ENCODE measurements at places on chromosomes 4 and X.
A peak's percentile ranks its signal among the peaks of the same experiment; 100 is the strongest.

DNA sequence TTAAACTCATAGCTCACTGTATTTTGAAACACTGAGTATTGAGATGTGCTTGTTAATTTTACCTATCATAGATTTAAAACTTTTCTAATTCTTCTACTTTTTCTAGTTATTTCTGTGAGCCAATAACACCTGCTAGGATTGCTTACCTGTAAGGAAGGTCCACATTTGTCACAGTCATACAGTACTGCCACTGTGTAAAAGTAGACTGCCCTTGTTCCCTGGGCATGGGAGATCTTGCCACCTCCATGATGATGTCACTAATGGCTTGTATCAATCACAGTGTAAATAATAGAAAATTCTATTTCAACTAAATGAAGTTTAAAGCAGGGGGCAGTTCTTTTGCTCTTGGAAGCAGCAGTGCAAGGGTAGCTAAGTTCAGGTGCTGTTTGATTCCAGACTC, 35.9 kb downstream of the GK start:
- DNase-seq = no peak

GRCh38 chrX:79167462-79167861, 23.0 kb downstream of the GPR174 start:
- DNase-seq = no peak

GRCh38 chrX:118174516-118175098, 58.0 kb upstream of the KLHL13 start:
- DNase-seq = no peak

DNA sequence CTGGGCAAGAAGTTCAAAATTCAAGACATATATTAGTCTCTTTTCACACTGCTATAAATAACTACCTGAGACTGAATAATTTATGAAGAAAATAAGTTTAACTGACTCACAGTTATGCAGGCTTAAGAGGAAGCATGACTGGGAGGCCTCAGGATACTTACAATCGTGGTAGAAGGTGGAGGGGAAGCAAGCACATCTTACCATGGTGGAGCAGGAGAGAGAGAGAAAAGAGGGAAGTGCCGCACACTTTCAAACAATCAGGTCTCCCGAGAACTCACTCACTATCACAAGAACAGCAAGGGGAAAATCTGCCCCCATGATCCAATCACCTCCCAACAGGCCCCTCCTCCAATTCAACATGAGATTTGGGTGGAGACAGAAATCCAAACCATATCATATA, 273.3 kb upstream of the RASGEF1B start:
- no peak for DNase-seq

GRCh38 chr4:11404431-11404830, 24.3 kb downstream of the HS3ST1 start:
- DNase-seq = no peak

GRCh38 chr4:176340871-176341685, 21.3 kb downstream of the SPCS3 start:
- DNase-seq = peak; percentile 38

DNA sequence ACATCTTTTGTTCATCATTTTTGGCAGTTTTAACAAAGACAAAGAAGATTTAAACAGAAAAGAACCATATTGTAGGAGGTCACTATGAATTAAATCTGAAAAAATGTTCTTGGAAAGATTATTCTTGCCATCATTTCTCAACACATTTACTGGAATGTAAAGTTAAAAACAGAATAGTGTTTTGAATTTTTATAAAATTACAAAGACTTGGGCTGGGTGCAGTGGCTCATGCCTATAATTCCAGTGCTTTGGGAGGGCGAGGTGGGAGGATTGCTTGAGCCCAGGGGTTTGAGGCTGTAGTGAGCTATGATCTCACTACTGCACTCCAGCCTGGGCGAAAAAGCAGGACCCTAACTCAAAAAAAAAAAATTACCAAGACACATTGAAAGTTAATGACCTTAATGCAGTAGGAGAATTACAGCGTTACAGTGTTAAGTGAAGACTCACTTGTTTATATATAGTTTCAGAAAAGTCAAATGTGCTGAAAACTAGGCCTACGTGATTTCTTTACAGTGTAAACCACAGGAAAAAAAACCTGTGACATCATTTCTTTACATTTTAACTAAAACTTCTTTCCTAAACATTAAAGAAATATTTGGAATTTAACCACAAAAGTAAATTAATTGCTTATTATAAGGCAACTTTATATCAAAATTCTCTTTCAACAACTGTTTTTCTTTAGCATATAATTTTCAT, 7.9 kb downstream of the FAM13A start:
- no peak for DNase-seq

DNA sequence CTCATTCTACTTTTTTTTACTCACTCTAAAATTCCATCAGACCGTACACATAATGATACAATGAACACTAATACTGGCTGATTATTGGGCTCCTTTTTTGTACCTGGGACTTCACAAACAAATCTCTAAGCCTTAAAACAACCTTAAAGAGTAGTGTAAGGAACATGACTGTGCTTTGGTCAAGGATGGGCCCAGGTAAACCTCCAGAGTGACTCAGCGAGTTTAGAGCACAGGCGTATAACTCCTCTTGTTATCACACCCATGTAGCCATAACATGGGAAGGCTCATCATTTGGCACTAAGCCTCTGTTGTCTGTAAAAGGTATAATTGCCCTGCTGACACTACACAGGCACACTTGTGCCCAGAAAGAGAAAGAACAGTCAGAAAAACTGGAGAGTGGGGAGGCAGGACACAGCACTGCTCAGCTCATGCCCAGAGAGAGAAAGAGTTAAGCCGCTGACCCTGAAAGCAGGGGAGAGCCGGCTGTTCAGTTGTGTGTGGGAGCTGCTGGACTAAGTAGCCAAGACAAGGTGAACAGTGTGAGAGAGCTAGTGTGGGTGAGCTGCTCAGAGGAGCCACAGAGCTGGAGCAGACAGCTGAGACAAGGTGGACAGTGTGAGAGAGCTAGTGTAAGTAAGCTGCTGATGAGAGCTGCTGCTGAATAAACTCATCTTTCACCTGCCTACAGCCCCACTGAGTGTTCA, 319.6 kb upstream of the BMP3 start:
- no peak for DNase-seq

GRCh38 chr4:39936565-39937418, 40.9 kb downstream of the PDS5A start:
- no peak for DNase-seq

DNA sequence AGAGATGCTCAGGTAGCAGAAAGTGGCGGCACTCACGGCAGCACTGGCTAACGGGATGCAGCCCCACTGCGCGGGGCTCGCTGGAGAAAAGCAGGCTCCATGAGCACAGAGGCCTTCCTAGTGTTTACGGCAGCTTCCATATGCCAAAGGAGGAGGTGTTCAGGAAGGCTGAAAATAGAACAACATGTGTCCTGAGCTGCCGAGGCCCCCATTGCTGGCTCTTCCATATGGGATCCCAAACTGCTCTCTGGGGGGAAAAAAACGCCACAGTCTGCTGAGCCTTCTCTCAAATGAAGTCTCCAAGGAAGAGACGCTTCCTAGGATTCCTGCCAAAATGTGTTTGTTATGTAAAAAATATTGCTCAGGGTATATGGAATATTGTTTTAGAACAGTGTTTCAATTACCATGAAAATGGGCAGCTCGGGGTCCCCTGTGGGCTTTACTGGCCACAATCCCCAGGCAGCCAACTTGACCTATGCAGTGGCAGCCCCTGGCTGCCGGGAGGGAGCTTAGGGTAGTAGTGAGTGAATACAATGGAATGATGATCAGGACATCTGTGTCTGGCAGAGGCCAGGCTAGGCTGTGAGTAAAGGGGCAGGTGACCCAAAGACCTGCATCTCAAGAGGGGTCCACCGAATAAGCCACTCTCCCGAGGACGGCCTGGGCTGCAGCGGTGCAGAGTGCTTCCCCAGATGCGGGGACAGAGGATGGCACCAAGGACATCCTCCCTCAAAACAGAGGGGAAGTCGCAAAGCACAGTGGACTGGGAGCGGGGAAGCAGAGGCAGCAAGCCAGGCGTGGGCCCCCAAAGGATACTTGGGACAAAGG, 170.1 kb downstream of the AFAP1 start:
- DNase-seq = no peak

DNA sequence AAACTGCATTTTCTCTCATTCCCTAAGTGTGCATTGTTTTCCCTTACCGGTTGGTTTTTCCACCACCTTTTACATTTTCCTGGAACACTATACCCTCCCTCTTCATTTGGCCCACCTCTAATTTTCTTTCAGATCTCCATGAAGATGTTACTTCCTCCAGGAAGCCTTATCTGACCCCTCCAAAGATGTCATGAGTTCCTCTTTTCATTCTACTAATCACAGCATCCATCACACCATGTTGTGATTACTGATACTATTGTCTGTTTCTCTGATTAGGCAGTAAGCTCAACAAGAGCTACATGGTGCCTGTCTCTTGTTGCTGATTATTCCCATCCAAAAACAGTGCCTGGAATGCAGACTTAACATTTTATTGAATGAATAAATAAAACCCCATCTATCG, 2.9 kb upstream of the AFP start:
- no peak for DNase-seq

DNA sequence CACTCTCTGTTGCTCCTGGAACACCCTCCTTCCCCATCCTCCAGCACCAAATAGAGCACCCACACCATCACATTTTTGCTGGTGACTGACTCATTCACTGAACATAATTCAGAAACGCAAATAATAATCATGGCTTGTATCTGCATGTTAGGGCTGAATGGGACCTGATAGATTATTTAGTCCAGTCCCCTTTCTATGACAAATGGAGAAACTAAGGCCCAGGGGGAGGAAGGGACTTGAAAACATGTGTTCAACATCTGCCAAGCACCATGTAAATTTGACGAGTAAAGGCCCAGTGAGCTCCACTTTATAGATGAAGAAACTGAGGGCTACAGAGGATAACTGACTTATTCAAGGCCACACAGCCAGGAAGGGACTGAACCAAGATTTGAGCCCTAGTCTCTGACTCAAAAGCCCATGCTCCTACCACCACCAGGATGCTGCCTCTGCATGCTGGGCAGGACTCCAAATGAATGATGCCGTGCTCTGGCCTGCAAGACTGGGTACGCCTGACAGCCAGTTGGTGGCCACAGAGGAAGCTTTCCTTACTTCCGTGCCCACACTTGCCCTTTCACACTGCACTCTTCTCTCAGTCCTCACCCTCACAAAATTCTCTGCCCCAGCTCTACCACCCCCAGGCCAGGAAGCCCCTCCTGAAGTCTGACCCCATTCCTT, 133.3 kb upstream of the PJA1 start:
- DNase-seq = peak; percentile 5

GRCh38 chr4:7419961-7420660, 14.6 kb downstream of the PSAPL1 start:
- no peak for DNase-seq

- DNase-seq = no peak
These were observed 840 bp downstream of the ZNF711 start for GRCh38 chrX:85244450-85245211.

- no peak for DNase-seq
These were observed 83.9 kb upstream of the ARHGAP24 start for GRCh38 chr4:85391071-85391470.

GRCh38 chr4:183097231-183098018, 1.6 kb upstream of the WWC2 start:
- DNase-seq = no peak

GRCh38 chr4:81314196-81314896, 99.3 kb upstream of the PRKG2 start:
- no peak for DNase-seq

DNA sequence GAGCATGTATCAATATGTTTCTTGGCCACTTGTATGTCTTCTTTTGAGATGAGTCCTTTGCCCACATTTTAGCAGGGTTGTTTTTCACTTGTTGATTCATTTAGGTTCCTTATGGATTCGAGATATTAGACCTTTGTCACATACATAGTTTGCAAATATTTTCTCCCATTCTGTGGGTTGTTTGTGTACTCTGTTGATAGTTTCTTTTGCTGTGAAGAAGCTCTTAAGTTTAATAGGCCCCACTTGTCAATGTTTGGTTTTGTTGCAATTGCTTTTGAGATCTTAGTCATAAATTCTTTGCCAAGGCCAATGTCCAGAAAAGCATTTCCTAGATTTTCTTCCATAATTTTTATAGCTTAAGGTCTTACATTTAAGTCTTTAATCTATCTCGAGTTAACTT, 280.7 kb upstream of the GALNT7 start:
- no peak for DNase-seq

GRCh38 chr4:45971108-45971507, 152.7 kb downstream of the GABRG1 start:
- DNase-seq = no peak

DNA sequence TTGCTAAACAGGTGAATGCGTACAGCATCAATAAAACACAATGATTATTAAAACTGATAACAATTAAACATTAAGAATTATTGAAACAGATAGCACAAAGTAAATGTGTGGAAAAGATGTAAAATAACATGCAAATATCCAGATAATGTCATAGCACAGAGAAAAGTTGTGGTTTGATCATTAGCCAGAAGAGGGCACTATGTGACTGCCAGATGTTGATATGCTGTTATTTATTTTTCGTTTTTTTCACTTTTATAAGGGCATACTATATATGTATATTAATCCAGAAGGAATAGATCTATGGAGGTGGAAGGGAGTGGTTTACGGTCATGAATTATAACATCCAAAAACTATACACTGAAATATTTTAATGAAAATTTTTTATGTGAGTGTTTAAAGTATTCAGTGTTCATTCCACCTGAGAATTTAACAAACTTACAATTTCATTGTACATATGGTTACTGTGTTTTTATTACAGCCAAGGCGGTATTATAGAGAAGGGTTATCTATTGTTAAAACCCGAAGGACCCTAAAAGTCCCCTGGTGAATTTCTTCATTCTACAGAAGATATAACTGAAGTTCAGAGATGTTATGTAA, 211.9 kb upstream of the UGT8 start:
- peak; percentile 28 for DNase-seq

GRCh38 chr4:174873931-174874330, 44.2 kb upstream of the ADAM29 start:
- DNase-seq = peak; percentile 0

DNA sequence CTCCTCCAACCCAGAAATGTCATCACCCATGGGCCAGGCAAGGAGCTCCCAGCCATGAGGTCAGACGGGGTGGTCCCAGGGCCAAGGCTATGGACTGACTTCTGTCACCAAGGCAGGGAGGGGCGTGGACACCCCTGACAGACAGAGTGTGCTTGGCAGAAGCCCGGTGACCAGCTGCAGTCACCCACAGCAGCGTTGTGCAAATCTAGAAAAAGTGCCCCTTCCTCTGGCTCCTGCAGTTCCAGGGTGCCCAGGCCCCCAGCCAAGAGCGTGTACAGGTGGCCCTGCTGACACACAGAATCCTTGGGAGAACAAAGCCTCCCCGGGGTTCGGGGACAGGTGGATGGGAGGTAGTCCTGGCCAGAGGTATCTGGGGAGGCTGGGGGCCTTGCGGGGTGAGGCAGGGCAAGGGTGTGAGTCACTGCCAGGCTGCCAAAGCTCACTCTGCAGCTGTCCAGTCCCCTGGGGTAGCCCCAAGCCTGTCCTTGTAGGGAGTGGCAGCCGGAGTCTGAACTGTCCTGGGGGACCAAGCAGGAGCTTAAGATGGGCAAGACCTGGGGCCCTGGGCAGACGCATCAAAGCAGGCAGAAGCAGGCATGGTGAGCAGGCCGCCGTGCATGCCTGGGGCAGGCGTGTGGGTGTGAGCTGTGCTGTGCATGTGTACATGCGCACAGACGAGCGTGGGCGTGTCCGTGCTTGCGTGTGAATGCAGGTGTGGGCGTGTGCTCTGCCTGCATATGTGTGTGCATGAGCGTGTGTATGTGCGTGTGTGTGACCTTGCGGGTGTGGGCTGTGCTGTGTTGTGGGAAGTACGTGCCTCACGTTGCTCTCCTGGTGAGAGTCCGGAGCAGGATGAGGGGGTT, 3.3 kb downstream of the MYL5 start:
- DNase-seq = no peak

- DNase-seq = peak; percentile 26
These were observed 182.7 kb upstream of the PCDH7 start for GRCh38 chr4:30537456-30537855.
